ENCODE measurements at places on chromosomes 3 and 15.

- DNase-seq: peak; percentile 51
These were observed 308.4 kb downstream of the PDCD6IP start for GRCh38 chr3:34106879-34107278.

DNA sequence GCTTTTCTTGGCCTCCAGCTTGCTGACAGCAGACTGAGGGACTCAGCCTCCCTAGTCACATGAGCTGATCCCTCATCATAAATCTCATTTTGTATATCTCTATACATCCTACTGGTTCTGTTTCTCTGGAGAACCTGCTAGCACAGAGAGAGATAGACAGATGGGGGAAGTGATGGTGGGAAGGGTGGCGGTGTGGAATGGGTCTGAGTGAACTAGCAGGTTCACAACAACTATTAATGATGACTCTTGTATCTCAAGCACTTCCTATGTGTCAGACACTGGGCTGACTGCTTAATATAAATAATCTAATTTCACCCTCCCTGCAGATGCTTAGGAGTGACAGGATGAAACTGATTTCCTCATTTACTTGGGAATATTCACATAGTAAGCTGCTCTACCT lies 106.9 kb upstream of the TLE3 start:
- DNase-seq: no peak

GRCh38 chr3:107218864-107219269 lies 158.4 kb upstream of the CCDC54 start:
- no peak for DNase-seq

DNA sequence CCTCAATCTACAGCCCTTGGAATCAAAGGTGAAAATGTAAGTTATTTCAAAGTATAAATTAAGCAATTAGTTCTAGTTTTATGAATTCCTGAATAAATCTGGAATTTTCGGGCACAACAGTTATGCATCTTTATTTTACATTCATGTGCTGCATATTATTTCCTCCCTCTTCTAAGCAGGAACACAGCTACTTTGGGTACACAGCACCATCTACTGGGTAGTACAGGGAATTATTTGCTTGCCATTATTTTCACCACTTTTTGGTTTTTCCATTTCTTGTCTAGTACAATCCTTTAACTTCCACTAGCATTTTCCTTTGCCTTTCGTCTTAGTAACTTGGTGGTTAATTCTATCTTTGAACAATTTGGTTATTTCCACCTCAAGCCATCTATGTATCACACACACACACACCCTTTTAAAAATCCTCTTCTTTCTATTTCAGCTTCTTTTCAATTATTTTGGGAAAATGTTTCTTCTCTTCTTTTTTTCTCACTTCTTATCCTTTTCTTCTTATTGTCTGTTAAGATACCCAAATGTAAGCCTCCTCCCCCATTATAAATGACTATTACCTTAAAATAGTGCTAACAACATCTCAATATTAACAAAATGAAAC lies 451.0 kb downstream of the MFSD1 start:
- no peak for DNase-seq

- DNase-seq: no peak
These were observed 12.7 kb upstream of the CRABP1 start for GRCh38 chr15:78327466-78327865.

DNA sequence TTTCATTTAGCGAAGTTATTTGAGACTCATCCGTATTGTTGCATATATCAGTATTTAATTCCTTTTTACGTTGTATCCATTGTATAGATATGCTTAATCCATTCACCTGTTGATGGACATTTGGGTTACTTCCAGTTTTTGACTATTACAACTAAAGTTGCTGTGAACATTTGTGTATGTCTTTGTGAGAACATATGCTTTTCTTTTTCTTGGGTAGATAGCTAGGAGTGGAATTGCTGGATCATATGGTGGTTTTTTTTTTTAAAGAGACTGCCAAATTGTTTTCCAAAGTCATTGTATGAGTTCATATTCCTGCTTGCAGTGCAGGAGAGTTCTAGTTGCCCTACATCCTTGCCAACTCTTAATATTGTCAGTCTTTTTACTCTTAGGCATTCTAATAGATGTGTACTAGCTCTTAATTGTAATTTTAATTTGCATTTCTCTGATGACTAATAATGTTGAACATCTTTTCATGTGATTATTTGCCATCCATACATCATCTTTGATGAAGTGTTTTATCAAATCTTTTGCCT lies 37.3 kb downstream of the NR2C2 start:
- DNase-seq: no peak

Data from G401 (cell line).